Neural crest cell (in vitro differentiated cells): ENCODE measurements at places on chromosomes 3 and 15. TPM values are rescaled to one million over a fixed set of nuclear protein-coding genes. Genes with fewer than 3 reads are reported as not detected.

Gene WDR93
- total RNA-seq = 0.20 TPM in 1 of 2 replicates, not detected in the other

Gene GOLGA8S
- 0.25 and 0.33 TPM in 2 replicates for total RNA-seq

Gene SLC30A4
- total RNA-seq = 2.7 TPM in 2 replicates

DNA sequence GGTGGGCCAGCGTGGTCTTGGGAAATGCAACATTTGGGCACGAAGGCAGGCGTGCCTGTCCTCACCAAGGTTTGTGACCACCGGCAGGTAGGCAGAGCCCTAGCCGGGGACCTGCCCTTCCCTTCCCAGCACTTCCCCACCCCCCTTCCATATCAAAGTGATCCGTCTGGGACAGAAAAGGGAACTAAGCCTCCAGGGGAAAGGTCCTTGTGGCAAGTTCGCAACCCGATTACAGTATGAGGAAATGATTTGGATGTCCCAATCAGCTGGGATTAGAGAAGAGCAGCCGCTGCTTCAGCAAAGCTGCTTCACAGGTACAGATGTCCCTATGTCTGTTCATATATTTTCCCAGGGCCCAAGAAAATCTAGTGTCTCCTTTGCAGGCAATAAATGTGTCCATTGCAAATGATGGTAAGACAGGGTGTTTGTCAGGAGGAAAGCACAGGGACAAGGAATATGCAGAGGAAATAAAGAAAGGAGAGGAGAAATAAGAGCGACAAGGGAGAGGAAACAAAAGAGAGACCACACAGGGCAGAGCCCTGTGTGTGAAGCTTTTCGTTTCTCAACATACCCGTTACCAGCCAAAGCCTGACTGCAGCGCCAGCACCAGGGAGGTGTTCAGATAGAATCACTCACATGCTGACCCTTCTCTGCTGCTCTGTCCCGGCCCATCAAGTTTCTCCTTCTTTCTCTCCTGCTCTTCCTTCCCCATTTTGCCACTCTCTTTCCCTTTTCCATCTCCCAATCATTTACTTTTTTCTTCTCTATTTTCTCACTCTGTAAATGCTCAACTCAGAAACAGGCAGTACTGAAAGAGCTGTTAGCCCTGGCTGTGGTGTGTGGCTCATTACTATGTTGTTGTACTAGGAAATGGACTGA is 17.4 kb upstream of the SECISBP2L start:
- no peak for DNase-seq

- DNase-seq = no peak
Measured at GRCh38 chr15:47504624-47505256, 212.6 kb upstream of the SEMA6D start.
